NCI-H1105 (cell line): ENCODE measurements at places on chromosomes 13 and 19.

GRCh38 chr13:110133425-110134235 lies 173.3 kb downstream of the COL4A1 start:
- no peak for DNase-seq

- no peak for DNase-seq
These were observed 340.2 kb downstream of the DIAPH3 start for GRCh38 chr13:59823486-59823885.

- DNase-seq = no peak
These were observed 7.1 kb downstream of the ARID3A start for GRCh38 chr19:932648-933552.

DNA sequence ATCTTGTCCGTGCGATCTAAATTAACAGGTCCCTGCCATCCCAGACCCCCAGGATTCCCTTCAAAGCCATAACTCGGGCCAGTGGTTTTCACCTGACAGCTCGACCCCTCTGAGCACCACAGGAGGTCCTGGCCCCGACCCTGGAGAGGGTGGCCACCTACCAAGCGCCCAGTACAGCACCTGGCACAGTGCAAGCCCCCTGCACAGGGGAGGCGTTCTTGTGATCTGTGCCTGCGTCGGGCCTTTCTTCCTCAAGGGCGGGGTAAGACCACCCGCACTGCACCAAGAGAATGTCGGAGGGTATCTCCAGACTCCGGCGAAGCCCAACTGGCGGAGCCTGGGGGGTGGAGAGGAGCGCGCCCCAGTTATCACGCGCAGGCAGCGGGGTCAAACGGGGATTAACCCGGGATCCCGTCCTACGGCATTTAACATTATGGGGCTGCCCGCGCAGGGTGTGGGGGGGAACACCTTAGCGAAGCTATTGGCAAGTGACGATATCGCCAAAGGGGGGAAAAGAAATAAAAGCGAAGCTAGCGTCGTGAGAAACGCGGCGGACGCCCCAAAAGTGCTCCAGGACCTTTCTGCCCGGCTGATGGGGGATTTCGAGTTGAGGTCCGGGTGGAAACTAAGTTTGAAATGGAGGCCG lies 1.3 kb upstream of the HNRNPL start:
- DNase-seq = no peak
